ENCODE measurements at places on chromosomes 5 and 9.
A peak's percentile ranks its signal among the peaks of the same experiment; 100 is the strongest.

DNA sequence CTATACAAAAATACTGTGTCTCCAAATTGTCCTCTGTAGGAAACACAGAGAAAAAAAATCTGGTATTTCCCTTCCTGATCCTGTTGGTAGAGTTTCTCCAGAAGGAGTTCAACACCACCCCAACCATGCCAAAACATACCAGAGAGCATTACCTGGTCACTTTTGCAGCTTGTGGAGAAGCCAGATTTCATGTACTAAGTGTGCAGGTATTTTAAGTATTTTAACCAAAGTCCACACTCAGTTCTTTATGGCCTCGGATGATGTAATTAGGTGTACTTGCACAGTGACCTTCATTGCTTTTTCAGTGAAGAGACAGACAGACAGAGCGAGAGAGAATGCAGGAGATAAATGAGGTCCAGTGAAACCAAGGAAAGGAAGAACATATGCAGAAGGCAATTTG lies 2046.8 kb upstream of the CDH9 start:
- no peak for DNase-seq

DNA sequence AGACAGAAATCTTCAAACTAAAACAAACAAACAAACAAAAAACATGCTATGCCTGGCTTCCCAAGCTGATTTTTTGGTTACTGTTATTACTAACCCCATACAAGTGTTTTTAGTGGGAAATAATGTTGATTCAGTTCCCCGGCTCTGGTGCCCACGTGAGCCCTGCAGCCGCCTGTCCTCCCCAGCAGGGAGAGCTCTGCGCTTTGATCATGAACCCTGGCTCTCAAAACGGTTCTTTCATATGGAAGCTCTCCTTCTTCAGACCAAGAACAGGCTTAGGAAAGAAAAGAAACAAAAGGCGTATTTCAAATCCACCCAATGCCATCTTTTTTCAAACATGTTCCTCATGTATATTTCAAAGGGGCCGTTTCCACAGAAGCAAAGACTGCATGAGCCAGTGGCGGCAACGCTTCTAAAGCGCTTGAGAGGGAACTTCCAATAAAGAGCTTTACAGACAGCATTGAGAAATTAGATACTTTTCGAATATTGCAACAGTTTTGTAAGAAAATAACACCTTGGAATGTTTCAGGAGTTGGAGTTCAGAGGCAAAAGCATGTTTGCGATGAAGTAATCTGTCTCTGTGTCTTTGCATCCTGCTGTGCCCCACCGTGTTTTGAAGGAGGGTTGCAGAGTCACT lies 74.8 kb downstream of the ICE1 start:
- DNase-seq, result peak; percentile 25

DNA sequence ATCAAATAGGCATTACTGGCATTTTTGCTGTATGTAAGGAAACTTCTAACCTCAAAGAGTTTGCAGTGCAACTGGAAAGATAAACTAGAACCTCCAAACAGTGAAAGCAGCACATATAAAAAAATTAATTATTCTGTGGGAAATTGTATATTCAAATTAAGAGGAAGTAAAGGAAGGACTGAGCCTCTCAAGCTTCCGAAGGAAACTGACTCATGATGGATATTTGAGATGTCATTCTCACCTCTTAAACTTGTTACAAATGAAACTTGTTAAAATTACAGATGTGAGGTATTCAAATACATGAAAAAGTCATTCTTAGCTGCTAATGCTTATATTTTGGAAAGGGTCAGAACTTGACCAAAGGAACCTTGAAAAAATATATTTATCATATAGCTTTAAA lies 538.7 kb downstream of the PDE4D start:
- DNase-seq, result no peak

GRCh38 chr9:98255061-98255577 lies 330 bp downstream of the TBC1D2 start:
- no peak for DNase-seq

DNA sequence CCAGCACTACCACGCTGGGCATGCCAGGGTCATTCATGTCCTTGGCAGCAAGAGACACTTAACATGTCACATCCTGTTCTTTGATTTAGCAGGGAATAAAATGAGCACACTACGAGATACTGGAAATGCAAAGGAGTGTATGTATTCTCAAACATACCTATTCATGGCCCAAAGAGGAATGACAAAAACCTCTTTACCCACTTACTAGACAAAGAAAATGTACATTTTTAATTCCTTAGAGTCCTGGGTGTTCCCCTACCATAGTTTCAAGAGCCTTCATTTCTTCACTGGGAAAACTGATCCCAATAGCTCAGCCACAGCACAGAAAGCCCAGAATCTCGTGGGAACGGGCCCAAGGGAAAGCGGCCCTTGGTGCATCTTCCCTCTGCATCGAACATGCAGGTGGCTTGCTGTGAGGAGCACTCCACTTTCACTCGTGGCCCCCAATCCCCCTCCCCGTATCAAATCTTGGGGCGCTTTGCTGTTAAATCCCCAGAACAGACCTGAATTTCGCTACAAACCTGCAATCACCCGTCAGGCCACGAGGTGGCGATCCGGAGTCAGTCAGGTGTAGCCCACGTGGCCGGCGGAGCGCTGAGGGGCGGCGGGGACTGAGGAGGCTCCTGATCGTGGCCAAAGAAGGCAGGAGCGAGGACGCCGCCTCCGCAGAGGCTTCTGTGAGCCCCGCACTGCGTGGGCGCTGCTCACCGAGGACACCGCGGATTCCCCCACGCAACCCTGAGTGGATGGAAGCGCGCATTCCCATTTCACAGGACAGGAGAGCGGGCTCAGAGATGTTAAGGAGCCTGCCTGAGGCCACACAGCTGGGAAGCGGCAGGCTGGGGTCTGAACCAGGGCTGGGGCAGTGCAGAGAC lies 91.4 kb downstream of the LMX1B start:
- DNase-seq, result peak; percentile 82

DNA sequence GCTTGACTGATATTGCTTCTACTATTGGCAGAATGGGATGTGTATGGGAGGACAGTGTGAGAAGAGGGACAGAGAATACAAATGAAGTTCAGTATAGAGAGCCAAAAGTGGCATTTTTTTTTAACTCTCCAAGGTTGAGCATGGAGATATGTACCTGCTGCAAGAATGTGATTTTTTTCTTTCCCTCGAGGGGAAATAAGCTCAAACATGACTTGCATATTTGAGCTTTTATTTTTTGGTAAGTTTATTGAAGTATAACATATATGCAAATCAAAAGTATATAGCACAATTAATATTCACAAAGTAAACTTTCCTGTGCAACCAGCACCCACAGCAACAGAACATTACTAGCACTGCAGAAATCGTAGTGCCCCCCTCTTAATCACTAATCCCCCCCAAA lies 285.7 kb upstream of the ADRA1B start:
- DNase-seq, result no peak

DNA sequence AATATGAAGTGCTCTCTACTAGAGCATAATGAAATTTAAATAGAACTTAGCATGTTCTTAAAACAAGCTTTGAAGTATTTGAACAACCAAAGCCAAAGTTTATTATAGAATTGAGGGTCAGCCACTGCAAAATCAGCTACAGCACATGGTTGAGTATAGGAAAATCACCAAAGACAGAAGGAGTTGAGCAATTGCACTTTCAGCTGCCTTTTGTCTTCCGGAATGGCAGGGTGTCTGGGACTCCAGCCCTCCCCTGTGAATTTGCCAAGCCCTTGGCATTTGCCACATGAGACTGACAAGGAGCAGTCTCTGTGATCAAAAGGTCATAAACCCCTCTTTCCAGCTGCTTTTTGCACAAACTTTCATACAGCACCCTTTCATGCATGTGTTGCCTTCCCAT lies 8.5 kb upstream of the LURAP1L start:
- DNase-seq, result no peak

GRCh38 chr9:14304259-14304658 lies 9.7 kb downstream of the NFIB start:
- DNase-seq, result no peak

DNA sequence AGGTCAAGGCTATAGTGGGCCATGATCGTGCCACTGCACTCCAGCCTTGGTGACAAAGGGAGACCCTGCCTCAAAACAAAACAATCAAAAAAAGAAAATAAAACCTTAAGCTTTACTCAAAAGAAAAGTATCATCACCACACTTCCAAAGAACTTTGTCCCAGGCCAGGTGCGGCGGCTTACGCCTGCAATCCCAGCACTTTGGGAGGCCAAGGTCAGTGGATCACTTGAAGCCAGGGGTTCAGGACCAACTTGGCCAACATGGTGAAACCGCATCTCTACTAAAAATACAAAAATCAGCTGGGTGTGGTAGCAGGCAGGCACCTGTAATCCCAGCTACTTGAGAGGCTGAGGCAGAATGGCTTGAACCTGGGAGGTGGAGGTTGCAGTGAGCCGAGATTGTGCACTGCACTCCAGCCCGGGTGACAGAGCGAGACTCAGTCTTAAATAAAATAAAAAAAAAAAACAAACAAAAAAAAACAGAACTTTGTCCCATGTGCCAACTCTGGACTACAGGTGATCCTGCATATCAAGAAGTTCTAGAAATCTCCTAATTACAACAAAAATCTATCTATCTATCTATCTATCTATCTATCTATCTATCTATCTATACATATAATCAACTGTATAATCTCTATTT lies 19.7 kb downstream of the CLINT1 start:
- DNase-seq, result no peak

DNA sequence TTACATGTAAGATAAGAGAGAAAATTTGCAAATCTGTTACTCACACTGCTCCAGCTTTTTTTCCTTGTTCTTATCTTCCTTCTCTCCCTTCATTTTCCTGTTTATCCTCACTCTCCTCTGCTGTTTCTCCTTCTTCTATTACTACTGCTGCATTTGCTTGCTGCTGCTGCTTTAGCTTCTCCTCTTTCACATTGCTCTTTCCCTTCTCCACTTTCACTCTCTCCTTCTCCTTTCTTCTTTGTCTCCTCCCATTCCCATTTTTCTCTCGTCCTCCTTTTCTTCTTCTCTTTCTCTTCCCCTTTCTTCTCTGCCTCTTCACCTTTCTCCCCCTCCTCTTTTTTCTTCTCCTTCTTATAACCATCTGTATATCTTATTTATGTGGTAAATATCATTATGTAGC lies 288.6 kb downstream of the CDH9 start:
- no peak for DNase-seq

- DNase-seq, result no peak
These were observed 8.0 kb upstream of the HABP4 start for GRCh38 chr9:96441798-96442445.

DNA sequence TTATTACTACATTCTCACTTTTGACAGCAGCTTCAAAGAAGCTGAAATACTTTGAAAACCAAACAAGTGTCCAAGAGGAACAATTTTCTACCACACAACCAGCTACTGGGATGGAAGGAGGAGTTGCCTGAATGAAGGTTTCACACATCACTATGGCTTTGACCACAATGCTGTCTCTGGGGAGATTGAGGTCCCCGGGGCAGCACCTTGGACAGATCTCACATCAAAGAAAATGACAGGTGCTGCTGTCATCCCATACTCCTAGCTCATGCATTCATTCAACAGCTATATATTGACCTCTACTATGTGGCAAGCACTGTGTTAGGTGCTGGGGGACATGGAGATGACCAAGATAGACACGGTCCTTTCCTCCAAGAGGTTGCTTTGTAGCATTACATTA lies 233.2 kb upstream of the RASEF start:
- no peak for DNase-seq

Measured in CD4-positive, alpha-beta memory T cell (primary cell).